ENCODE measurements at places on chromosomes 1 and 21.

- no peak for DNase-seq
Measured at GRCh38 chr1:15775706-15776105, 17.1 kb downstream of the FBLIM1 start.

GRCh38 chr1:94553931-94554330, 12.4 kb upstream of the F3 start:
- no peak for DNase-seq

GRCh38 chr1:21514245-21514644, 5.0 kb downstream of the ALPL start:
- DNase-seq, result no peak

DNA sequence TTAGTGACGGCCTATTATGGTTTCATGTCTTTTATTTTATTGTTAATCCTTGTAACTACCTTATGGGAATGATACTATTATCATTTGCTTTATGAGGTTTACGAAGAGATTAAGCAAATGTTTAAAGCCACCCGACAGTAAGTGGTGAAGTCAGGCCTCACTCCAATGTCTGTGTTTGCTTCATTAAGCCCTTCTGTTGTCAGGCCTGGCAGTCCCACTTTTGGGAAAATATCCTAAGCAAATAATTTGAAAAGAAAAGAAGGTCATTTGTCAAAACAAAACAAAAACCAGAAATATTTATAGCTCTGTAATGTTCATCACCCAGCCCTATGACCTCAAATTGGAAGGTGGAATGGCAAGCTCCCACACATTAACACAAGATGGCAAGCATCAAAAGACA, 40.7 kb upstream of the USP24 start:
- no peak for DNase-seq

DNA sequence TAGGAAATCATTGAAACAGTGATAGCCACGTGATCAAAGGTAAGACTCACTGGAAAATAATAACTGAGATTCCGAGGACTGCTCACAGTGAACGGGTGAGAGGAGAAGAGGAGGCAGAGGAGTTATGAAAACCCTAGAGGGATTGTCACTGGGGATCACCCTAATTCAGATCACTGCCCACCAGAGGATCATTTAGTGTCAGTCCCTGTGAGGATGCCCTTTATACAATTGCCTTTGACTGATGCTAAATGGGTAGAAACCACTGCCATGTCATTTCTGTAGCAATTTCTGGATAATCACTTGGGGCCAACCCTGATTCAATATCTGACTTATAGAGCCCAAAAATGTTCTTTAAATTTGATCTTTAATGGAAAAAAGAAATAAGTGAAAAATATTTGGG, 14.1 kb upstream of the VAV3 start:
- DNase-seq, result no peak

Measured in CD4-positive, alpha-beta T cell treated with Interleukin-15 for 1 hour (primary cell).